Thymus (tissue), 14 donors: ENCODE measurements at places on chromosomes 1 and 21. TPM values are rescaled to one million over a fixed set of nuclear protein-coding genes. Genes with fewer than 3 reads are reported as not detected.

The KIF17 gene
- total RNA-seq, result 0.85 TPM

GRCh38 chr1:24248859-24249258, 61.8 kb upstream of the IFNLR1 start:
- H3K27ac ChIP-seq, result no peak overlapping the region
- no peak overlapping the region for H3K4me3 ChIP-seq
- H3K27me3 ChIP-seq, result no peaks in the 10 kb centered on the region
- H3K4me1 ChIP-seq, result no peaks in the 10 kb centered on the region
- no peak for DNase-seq

DNA sequence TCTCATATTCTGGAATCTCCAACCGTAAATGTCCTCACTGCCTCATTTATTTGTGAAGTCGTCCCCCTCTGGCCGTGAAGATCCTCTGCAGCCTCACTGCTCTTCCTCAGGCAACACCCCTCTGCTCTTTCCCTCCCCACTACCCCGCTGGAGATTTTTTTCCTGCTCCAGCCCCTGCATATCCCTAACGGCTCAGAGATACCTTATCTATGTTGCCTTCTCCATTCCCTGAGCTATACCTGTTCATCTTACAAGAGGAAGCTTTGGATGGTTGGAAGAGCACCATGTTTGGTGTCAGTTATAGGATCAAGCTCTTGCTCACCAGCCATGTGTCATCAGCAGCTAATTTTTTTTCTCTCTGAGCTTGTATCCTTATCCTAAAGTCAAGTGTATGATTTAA, 26.4 kb downstream of the LRRC8B start:
- no peaks in the 10 kb centered on the region for H3K4me1 ChIP-seq
- no peak overlapping the region for H3K27ac ChIP-seq
- no peak for DNase-seq
- no peak overlapping the region for H3K4me3 ChIP-seq

- H3K4me1 ChIP-seq, result no peaks in the 10 kb centered on the region
- H3K27ac ChIP-seq, result no peak overlapping the region
- H3K4me3 ChIP-seq, result no peak overlapping the region
- no peaks in the 10 kb centered on the region for H3K36me3 ChIP-seq
- no peaks in the 10 kb centered on the region for H3K27me3 ChIP-seq
Observed at GRCh38 chr1:178232108-178232507, 138.2 kb downstream of the RASAL2 start.

- no peaks in the 10 kb centered on the region for H3K36me3 ChIP-seq
- H3K27me3 ChIP-seq, result no peaks in the 10 kb centered on the region
- no peak for DNase-seq
- H3K4me3 ChIP-seq, result no peak overlapping the region
- no peaks in the 10 kb centered on the region for H3K4me1 ChIP-seq
Observed at GRCh38 chr1:4689941-4690635, 35.7 kb downstream of the AJAP1 start.

The IL19 gene
- 0.28 TPM for total RNA-seq

GRCh38 chr1:179786815-179787685, 44.0 kb downstream of the FAM163A start:
- H3K36me3 ChIP-seq, result no peaks in the 10 kb centered on the region
- H3K4me3 ChIP-seq, result no peak overlapping the region
- H3K27ac ChIP-seq, result no peak overlapping the region
- DNase-seq, result no peak
- H3K4me1 ChIP-seq, result no peaks in the 10 kb centered on the region
- H3K27me3 ChIP-seq, result peaks cover 11% of the 10 kb centered on the region

DNA sequence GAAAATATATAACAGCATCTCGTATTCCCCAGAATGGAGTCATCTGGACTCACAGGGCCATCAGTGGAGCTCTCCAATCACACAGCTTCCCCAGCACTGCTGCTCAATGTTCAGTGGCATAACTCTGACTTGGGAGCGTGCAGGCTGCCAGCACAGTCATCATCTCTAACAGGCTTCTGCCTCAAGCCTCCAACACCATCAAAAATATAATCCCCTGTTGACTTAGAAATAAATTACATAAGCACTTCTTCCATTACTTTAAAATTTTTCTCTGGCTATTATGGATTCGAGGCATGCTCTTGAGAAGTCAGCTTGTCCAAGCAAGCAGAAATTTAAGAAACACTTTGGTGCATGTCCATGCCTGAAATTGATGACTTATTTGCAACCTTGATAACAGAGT, 6.2 kb downstream of the DUSP23 start:
- DNase-seq, result no peak
- H3K4me3 ChIP-seq, result no peak overlapping the region

The C1orf94 gene
- not detected for total RNA-seq

DNA sequence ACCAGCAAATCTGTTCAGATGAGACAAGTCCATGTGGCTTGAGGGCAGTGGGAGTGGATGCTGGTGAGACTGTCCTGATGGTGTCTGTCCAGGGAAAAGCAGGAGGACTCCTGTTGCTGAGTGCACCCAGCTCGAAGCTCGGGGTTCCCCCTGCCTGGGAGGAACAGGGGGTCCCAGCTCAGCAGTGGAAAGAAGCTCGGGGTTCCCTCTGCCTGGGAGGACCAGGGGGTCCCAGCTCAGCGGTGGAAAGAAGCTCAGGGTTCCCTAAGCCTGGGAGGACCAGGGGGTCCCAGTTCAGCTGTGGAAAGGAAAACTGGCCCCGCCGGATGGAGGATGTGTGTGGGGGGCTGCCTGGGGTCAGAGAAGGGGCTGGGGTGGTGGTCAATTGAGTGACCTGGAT, 39.1 kb downstream of the CRYAA start:
- no peak overlapping the region for H3K27ac ChIP-seq
- H3K36me3 ChIP-seq, result no peaks in the 10 kb centered on the region
- no peaks in the 10 kb centered on the region for H3K27me3 ChIP-seq
- no peak for DNase-seq
- H3K4me1 ChIP-seq, result no peaks in the 10 kb centered on the region

GRCh38 chr1:41670217-41670957, 185.9 kb upstream of the EDN2 start:
- peaks cover 100% of the 10 kb centered on the region for H3K4me1 ChIP-seq
- H3K27me3 ChIP-seq, result no peaks in the 10 kb centered on the region
- no peak for DNase-seq
- H3K27ac ChIP-seq, result no peak overlapping the region
- H3K36me3 ChIP-seq, result no peaks in the 10 kb centered on the region

- H3K4me1 ChIP-seq, result peaks cover 7% of the 10 kb centered on the region
- no peaks in the 10 kb centered on the region for H3K27me3 ChIP-seq
- H3K36me3 ChIP-seq, result no peaks in the 10 kb centered on the region
- no peak for DNase-seq
- H3K27ac ChIP-seq, result peak overlapping the region; percentile 3
Observed at GRCh38 chr21:35509001-35509704, 460.1 kb upstream of the RUNX1 start.

DNA sequence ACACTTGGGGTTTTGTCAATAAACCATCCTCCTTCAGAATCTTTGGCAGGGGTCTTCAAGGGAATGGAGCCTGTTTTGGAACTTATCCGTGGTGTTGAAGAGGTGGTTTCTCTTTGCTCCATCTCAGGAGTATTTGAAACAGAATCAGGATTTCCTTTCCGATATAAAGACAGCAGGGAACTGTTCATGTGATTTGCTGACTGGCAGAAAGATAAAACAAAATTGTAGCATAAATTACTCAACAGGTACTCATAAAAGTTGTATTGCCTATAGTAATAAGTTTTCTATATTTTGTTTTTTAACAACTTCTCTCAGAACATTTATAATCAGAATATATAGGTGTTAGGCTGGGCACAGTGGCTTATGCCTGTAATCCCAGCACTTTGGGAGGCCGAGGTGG, 21.9 kb downstream of the NVL start:
- H3K36me3 ChIP-seq, result peaks cover 22% of the 10 kb centered on the region
- H3K4me1 ChIP-seq, result no peaks in the 10 kb centered on the region
- no peak for DNase-seq
- H3K27me3 ChIP-seq, result no peaks in the 10 kb centered on the region

- H3K4me3 ChIP-seq, result no peak overlapping the region
- H3K4me1 ChIP-seq, result no peaks in the 10 kb centered on the region
- H3K27me3 ChIP-seq, result no peaks in the 10 kb centered on the region
- no peak overlapping the region for H3K27ac ChIP-seq
Observed at GRCh38 chr1:78254517-78254916, 208.8 kb downstream of the GIPC2 start.

The KRTAP11-1 gene
- total RNA-seq, result 0.09 TPM

DNA sequence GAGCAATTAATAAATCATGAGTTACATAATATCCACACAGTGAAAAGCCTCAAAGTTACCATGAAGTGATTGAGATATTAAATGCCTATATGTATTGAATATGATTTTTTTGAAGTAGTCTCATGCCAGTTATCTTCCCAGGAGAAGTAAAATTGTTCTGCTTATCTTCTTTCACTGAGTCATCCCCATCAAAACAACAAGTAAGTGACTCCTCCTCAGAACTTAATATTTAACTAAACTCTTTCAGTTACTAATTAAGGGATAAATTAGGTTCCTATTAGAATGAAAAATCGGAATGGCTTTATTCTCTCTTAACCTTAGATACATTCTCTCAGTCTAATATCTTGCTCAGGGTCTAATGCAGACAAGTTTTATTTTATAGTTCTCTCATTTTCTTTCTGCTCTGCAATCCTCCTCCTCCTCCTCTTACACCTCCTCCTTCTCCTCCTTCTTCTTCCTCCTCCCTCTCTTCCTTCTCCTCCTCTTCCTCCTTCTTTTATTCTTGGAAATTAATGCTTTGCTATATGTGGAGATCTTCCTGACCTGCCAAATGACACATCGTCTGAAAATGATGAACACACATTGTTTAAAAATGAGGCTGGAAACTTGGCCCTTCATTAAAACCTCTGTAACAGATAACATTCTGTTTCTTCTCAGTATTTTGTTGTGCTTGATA, 110.9 kb downstream of the RUNX1 start:
- H3K36me3 ChIP-seq, result peaks cover 11% of the 10 kb centered on the region
- DNase-seq, result no peak
- H3K27ac ChIP-seq, result no peak overlapping the region
- H3K27me3 ChIP-seq, result no peaks in the 10 kb centered on the region
- peaks cover 39% of the 10 kb centered on the region for H3K4me1 ChIP-seq

DNA sequence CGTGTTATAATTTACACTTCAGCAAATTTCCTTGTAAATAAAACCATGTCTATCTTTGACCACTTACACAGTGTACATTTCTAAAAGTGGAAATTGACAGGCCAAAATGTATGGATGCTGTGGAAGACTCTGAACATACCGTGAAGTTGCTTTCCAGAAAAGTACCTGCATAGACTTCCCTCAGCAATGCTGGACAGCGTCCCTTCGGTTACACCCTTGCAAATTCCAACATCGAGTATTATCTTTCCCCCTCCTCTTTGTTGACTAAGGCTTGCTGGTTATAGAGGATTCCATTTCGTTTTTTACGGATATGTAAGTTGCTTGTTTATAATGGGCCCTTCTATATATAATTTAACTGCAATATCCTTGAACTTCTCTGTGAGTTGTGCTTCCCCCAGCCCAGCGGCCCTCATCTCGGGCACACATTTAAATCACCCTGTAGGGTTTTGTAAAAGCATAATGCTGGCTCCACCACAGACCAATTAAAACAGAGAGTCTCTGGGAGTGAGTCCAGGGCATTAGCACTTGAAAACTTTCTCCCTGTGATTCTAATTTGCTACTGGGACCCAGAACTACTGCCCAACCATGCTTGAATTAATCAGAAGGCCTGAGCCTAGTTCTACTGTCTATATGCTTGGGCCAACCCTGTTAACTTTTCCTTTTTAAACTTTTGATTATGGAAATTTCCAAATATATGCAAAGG, 230.3 kb downstream of the GRIK3 start:
- H3K4me3 ChIP-seq, result no peak overlapping the region
- no peaks in the 10 kb centered on the region for H3K27me3 ChIP-seq
- DNase-seq, result no peak
- no peak overlapping the region for H3K27ac ChIP-seq
- H3K36me3 ChIP-seq, result no peaks in the 10 kb centered on the region

DNA sequence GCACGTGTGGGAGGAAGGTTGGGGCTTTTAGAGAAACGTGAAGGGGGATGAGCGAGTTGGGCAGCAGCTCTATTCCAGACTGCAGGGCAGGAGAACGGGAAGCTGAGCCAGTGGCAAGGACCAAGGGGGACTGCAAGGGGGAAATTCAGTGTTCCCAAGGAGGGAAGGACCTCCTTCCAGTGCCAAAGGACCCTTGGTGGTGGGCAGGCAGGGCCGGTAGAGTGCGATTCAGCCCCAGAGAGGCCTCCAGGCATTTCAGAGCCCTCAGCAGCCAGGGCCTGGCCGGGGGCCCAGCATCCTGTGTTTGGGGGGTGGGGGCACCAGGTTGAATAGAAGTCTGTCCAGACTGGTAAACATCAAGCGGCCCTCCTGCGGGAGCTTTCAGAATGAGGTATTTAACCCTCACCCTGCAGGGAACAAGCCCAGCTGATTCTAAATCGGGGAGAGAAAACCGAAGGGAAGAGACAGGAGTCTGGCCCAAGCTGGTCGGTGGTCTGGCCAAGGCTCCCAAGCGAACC, 2.3 kb downstream of the COL9A2 start:
- no peak for DNase-seq
- H3K27me3 ChIP-seq, result peaks cover 28% of the 10 kb centered on the region
- peaks cover 11% of the 10 kb centered on the region for H3K4me1 ChIP-seq
- no peak overlapping the region for H3K27ac ChIP-seq

DNA sequence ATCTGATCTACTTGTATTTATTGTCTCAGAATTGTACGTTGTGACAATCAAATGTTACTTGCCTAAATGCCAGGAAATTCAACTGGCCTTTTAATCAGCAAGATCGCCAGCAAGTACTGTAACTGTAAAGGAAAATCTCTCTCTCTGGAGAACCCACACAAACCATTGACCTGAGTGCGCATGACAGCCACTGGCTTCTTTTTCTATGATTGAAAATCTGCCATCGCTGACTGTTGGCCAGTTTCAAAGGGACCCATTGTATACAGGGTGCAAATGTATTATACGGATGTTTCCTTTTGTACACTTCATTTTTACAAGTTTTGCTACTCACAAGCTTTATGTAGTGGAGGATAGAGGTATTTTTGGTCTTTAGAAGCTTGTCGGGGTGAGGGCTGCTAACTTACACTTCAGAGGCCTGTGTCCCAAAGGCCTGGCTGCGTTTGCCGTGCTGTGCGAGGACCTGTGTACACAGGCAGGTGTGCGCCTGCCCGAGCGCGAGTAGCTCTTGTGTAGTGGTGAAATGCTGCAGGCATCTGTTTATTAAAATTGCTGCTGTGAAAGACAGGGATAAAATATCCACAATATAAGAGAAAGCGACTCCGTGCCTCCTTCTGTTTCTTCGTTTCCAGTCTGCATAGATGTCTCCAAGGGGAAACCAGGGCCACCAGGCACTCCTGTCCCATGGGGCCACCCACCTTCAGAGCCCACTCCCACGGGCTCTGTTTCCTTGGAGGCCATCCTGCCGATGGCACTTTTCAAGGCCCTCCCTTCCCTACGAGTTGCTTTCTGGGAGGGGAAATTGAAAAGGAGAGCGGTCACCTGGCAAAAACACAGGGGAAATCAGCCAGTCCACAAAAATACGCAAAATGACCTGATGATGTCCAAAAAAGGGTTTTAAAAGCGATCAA, 25.3 kb upstream of the TRAPPC10 start:
- H3K4me3 ChIP-seq, result no peak overlapping the region
- no peaks in the 10 kb centered on the region for H3K4me1 ChIP-seq
- no peak for DNase-seq
- H3K36me3 ChIP-seq, result peaks cover 13% of the 10 kb centered on the region
- no peak overlapping the region for H3K27ac ChIP-seq
- peaks cover 10% of the 10 kb centered on the region for H3K27me3 ChIP-seq
